NB4 (cell line): ENCODE measurements at places on chromosomes 4 and X.

GRCh38 chrX:20116577-20117240 is at the start of gene MAP7D2:
TSS of gene MAP7D2 (minus strand) at chrX:20116907. CDS start at chrX:20116879, 28 bp downstream.
- no peak for DNase-seq

DNA sequence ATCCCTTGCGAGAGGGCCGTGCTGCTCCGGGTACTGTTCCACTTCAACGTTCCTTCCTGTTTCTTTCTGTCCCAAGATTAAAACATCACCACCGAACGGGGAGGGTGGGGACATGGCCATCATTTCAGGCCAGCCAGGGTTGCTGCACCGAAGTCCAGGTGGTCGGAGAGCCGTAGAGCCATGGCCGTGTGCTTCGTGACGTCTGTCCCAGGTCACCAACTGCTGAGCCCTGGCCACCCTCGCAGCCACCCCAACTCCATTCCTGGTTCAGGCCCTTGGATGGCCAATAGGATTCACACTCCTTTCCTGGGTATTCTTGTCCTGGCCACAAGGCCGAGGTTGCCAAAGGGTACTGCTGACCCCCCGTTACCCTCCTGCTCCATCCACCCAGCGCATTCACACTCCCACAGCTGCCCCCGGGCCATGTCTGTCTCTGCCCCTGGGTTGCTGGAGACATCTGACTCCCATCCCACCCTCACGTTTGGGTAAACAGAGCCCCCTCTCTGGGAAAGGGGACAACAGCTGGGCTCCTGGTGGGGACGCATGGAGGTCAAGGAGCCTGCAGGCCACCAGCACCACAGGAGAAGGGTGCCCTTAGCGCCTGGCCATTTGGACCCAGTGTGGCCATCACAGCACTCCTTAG is 103.2 kb downstream of the HMX1 start:
- DNase-seq: no peak

DNA sequence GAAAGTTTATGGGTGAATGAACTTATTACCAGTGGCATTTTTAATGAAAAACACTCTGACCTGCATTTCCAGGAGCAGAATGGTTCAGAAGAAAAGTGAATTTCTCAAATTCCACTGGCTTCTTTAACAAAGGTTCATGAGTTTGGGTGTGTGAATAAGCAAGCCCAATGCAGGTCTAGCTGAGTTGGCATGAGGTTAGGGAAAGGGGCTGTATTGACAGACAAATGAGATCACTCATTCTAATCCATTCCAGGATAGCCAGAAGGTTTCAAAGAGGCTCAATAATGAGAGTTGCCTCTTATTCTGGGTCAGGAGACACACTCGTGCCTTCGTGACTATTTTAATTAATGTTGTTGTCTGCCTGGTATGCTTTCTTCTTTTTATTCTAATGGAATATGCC is 43.7 kb upstream of the NPY2R start:
- no peak for DNase-seq

GRCh38 chr4:10074076-10074766 is 42.4 kb downstream of the WDR1 start:
- DNase-seq: no peak

DNA sequence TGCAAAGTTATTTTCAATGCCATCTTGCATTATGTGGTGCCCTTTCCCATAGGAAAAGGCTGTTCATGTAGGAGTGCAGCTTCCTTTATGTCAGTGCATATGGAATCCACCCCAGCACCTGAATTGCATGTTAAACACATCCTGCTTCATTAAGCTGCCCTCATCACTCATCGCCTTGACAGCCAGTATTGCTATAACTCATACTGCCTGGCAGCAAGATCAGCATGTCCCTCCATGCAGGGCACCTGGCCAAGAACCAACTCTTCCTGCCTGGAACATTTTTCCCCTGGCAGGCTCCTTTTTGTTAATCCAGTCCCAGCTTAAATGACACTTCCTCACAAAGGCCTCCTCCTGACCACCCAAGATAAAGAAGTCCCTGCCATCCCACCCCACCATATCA is 23.5 kb upstream of the CA5B start:
- no peak for DNase-seq

DNA sequence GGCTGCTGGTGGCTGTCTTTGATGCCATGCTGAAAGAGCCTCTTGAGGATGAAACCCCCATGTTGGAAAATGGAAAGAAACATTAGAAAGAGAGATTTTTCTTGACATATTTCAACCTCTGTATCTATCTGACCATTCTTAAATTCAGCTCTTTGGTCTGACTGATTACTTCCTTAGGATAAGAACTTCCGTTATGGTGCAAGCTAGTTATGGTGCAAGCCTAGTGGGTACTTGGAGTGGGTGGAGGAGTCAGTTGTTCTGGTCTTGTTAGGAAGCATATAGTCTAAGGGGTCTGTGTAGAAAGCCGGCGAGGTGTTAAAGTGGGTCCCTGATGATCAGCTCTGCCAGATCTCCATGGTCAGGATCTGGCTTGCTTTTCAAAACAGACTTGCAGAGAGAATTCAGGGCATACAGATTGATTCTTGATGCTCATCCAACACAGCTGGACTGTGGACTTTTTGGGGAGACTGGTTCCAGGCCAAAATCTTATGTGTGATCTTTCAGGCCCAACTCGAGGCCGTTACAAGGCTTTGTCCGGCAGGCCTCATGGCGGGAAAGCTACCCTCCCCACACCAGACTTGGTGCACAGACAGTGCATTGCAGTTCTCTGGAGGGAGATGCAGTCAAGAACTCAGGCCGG is 82.8 kb upstream of the BOD1L1 start:
- DNase-seq: peak; percentile 22

GRCh38 chrX:131987252-131987651 is 35.9 kb upstream of the STK26 start:
- DNase-seq: peak; percentile 90

GRCh38 chr4:128676095-128676494 is 133.4 kb upstream of the JADE1 start:
- DNase-seq: no peak

DNA sequence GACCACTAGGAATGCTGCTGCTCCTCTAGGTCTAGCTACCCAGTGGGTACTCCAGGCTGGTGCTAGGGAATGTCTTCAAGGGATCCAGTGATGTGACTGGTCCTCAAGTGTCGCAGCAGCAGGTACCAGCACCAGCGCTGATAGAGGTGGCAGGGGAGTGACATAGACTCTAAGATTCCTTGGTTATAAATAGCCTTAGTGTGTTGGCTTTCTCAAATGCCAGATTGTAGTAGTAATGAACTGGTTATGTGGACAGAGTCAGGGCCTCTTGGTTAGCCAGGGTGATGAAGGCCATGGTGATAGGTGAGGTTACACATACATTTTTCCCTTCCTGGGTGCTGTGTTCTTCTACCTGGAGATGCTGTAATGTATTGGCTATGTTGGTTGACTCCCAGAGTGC is 38.3 kb downstream of the DCLK2 start:
- no peak for DNase-seq

DNA sequence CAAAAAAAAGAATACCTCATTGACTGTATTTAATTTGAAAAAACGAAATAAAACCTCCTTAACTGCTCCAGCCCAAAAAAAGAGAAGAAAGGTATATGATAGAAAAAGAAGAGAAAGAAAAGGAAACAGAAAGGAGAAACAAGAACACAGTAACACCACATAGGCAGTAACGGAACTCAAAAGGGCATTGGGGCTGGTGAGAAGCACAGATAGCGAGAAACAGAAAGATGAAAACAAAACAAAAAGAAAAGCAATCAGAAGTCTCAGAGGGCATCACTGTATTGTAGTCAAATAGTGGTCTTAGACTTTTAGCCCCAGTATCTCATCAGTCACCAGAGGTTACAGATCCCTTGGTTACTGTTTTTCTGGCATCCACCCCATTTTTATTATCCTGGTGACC is 88.6 kb downstream of the NFKB1 start:
- DNase-seq: no peak

DNA sequence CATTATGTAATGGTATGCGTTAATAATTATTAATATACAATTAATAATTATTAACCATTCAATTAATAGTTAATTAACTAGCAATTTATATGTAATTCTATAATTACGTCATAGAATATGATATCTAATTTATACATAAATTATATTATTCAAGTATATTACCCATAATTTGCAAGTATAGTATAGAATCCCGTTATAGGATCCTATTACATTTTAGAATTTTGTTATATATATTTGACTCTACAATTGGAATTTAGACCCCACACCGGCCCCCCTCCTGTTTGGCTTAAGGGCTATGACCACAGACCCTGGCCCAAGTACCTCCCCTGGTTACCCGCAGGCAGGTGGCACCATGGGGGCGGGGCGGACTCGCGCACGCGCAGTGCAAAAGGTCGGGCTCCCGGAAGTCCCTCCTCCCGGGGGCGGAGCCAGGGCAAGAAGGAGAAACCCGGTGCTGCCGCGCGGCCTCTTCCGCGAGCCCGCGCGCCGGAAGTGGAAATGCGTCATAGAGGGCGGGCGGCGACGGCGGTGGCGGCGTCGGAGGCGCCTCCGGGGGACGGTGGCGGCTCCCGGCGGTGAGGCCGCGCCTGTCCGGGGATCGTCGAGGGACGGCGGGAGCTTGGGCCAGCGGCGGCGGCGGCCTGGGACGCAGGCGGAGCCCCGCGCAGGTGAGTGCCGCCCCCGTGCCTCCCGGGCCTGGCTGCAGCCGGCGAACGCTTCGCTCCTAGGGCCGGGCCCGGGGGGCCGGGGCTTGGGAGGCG is at the start of gene AKAP17A:
Gene AKAP17A (plus strand): TSS at position 503 of the 761 bp plus-strand sequence. CDS start 1,859 bp downstream, outside the sequence.
- peak; percentile 90 for DNase-seq

DNA sequence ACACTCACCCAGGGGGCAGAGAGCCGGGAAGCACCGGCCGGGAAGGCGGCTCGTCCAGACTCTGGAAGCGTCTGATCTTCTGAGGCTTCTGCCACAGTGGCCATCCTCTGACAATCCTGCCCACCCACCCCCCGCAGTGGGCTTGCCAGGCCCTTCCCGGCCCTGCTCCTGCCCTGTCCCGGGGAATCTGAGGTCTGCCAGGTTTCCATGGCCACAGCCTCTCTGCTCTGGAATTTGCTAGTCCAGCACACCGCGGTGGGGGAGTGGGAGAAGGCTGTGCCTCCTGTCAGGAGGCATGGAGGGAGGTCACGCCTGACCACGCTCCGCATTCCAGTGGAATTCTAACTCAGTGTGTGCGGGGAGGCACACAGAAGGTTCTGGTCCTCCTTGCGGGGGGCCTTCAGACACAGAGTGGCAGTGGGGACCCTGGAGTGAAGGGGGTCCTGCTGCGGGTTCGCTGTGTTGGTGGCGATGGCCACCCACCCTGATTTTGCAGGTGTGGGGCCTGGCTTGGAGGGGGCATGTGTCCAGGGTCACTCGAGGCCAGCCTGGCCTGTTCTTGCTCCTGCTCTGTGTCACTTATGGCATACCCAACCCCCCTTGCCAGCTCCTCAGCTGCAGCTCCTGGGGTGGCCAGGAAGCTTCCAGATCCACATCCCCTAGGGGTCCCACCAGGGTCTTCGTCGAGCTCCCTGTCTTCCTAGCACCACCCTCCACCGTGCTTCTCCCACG is 55.6 kb upstream of the ADRA2C start:
- no peak for DNase-seq

DNA sequence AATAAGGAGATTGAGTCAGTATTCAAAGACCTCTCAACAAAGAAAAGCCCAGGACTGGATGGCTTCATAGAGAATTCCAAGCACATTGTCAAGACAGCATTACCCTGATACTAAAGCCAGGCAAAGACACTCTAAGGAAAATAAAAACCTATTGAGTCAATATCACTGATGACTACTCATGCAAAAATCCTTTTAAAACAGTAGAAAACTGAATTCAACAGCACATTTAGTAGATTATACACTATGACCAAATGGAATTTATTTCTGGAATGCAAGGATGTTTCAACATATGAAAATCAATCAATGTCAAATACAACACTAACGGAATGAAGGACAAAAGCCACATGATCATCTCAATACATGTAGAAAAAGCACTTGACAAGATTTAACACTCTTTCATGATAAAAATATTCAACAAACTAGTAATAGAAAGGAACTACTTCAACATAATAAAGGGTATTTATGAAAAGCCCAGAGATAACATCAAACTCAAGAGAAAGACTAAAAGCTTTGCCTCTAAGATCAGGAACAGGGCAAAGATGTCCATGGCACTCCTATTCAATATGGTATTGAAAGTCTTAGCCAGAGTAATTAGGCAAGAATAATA is 633.3 kb downstream of the ANKRD50 start:
- no peak for DNase-seq

GRCh38 chr4:7773401-7774180 is 166.1 kb downstream of the AFAP1 start:
- DNase-seq: no peak

GRCh38 chr4:175066923-175067627 is 148.9 kb downstream of the ADAM29 start:
- peak; percentile 1 for DNase-seq

GRCh38 chrX:12885508-12885907 is 18.6 kb downstream of the TLR7 start:
- no peak for DNase-seq

DNA sequence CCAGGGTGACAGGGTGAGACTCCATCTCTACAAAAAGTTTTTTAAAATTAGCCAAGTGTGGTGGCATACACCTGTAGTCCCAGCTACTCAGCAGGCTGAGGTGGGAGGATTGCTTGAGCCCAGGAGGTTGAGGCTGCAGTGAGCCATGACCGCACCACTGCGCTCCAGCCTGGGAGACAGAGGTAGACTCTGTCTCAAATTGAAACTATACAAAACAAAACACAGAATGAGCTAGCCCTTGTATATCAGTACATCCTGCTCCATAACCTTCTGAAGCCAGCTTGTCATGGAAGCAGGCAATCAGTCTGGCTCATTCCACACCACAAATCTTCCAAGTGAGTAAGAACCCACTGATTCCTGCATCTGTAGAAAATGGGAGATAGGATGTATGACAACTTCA is 49.0 kb downstream of the CD99L2 start:
- no peak for DNase-seq

DNA sequence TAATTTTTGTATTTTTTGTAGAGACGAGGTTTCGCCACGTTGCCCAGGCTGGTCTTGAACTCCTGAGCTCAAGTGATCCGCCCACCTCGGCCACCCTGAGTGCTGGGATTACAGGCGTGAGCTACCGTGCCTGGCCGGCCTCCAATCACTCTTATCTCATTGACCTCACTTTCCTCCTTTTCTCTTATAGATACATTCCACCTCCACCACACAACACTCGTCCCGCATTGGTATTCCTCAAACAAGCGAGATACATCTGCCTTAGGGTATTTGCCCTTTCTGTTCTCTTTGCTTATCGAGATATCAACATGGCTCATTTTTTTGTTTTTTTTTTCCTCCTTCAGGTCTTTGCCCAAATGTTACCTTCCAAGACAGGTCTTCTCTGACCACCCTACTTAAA is 1.8 kb upstream of the PRPS1 start:
- no peak for DNase-seq

- no peak for DNase-seq
Observed at GRCh38 chr4:66647926-66648325, 897.4 kb downstream of the CENPC start.

GRCh38 chr4:4913147-4913561 is 53.7 kb downstream of the MSX1 start:
- DNase-seq: no peak

GRCh38 chr4:120680647-120681228 is 241.8 kb downstream of the PRDM5 start:
- DNase-seq: no peak
